ENCODE measurements at places on chromosomes 12 and 14.

- DNase-seq, result no peak
Measured at GRCh38 chr12:96452261-96452922, 37.0 kb upstream of the CFAP54 start.

DNA sequence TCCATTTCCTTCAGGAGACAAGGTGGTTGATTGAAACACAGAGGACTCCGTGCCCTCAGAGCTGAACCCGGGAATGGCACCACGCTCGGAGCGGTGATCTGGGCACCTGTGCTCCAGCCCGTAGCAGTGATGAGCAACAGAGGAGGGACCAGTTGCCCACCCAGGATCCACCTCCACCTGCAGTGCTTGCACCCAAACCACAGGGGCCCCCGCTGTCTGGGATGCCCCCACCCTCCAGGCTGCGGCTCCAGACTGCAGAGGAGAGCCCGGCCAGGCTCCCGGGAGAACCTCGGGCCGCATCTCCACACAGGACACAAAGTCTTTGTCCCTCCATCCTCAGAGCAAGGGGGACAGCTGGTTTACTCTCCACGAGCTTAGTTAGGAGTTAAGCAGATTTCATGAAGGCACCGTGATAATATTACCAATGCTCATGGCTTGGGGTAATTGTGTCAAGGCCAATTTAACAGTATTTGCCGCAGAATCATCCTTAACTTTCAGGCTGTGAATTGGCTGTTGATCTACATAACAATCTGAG is 100.6 kb downstream of the TNFAIP2 start:
- DNase-seq, result no peak

GRCh38 chr12:64181430-64182291 is 40.4 kb downstream of the KICS2 start:
- peak; percentile 95 for DNase-seq

- no peak for DNase-seq
Measured at GRCh38 chr14:68590201-68590522, 202.7 kb downstream of the ZFP36L1 start.

DNA sequence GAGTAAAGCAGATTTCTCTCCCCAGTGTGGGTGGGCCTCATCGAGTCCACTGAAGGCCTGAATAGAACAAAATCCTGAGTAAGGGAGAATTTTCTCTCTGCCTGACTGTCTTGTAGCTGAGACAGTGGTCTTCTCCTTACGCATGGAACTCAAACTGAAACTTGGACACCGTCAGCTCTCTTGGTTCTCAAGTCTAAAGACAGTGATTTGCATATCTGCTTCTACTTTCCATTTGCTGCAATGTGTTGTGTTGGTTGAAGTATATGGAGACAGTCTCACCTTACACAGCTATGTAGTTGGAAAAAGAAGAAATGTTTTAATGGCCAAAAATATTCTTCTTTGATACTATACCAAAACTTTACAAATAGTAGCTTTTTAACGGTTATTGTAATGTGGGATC is 160.2 kb upstream of the LMNTD1 start:
- DNase-seq, result no peak

GRCh38 chr14:88476825-88477224 is 78.0 kb downstream of the PTPN21 start:
- no peak for DNase-seq

GRCh38 chr12:63319386-63319785 is 168.4 kb upstream of the AVPR1A start:
- no peak for DNase-seq

- no peak for DNase-seq
Measured at GRCh38 chr14:68011406-68012028, 191.9 kb downstream of the RAD51B start.

GRCh38 chr14:75614179-75614578 is 35.8 kb downstream of the FLVCR2 start:
- no peak for DNase-seq

DNA sequence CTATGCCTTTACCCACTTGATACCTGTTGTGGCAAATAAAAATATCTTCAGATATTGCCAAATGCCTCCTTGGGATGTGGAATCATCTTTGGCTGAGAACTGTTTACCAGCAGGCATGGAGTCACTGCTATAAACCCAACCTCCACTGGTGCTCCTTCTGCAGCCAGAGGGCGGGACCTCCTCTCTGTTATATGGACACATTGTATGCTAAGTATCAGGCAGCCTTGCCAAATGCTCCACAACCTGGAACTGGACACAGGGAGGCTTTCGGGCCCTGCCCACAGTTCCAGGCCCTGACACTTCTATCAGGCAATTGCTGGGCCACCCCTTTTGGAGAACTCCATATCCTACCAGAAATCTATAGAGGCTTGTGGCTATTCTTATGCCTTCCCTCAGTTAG is 201.0 kb downstream of the TMX1 start:
- no peak for DNase-seq

DNA sequence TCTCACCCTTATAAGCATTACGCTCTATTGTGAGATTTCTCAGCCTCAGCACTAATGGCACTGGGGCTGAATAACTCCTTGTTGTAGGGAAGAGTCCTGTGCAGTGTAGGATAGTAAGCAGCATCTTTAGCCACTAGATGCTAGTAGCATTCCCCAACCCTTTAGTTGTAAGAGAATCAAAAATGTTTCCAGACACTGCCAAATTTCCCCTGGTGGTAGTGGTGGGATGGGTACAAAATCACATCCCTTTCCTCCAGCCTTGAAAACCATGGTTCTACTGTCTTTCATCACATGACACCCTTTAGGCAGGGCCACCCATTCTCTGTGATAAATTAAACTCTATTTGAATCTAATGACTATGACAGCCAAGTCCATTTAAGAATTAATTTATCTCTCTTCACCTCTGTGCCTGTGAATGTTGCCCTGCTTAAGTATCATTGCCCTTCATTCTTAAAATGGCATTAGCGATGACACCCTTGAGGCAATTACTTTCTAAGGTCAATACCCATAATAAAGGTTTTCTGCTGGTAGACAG is 199.4 kb downstream of the ANO4 start:
- DNase-seq, result no peak

DNA sequence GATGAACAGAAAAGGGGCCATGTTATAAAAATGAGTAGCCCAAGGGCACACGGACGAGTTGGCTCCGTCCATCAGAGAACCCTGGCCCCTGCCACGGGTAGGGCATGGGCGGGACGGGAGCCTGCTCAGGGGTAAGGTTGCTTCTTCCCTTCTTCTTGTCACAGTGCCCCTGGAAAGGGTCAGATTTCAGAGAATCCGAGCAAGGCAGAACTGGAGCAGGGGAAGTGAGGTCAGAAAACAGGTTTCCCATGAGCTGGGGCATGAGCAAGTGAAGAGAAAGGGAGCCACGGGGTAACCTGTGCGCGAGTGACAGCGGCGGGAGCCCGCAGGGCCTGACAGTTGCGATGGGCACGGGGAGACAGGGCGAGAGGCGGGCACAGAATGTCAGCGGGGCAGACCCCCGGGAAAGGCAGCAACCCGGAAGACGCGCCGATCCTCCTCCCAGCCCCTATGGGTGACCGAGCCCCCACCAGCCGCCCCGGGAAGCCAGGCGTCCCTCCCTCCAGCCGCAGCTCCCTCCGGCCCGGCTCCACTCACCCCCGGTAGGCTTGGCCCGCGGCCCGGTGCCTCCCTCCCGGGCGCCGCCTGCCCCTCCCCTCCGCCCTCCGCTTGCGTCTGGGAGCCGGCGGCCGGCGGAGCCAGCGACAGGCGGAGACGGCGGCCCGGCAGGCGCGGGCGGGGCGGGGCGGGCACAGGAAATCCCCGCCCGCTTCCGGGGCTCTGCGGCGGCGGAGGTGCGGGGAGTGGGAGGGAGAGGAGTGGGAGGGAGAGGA is at the start of gene ZNF641:
TSS of gene ZNF641 (minus strand) at position 671 of the 773 bp plus-strand sequence. CDS start 2,829 bp downstream, outside the sequence.
- DNase-seq, result peak; percentile 30

GRCh38 chr12:52415870-52416750 is 10.0 kb upstream of the KRT82 start:
- DNase-seq, result peak; percentile 57

DNA sequence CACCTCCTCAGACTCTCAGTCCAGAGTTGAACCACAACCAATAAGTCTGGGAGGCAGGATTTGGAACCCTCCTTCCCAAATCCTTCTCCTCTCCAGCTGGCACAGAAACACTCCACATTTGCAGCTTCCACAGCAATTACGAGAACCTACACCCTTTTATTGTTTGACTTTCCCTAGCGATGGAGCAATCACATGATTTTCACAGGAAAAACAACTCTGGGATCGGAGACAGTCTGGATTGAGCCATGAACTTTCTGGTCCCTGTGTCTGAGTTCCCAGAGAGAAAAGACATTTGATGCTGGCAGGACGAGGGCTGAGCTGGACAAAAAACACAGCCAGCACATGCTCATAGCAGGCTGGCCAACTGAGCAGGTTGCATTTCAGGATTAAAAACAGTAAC is 49.0 kb upstream of the STON2 start:
- no peak for DNase-seq

GRCh38 chr14:29893989-29894388 is 33.7 kb downstream of the PRKD1 start:
- DNase-seq, result no peak

DNA sequence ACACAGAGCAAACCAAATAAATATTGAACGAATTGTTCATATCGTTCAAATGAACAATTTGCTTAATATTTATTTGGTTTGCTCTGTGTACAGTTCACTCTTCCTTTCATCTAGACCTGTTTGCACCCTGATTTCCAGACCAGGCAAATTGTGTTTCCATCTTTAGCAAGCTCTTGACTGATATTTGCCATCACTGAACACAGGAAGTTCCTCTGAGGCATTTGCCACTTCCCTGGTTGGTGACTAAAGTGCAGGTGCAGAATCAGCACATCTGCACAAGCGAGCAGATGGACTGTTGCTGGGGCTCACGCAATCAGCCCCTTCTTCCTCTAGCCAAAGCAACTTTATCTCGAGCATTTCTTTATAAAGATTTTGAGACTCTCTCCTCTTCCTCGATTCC is 112.9 kb downstream of the DAAM1 start:
- DNase-seq, result no peak

DNA sequence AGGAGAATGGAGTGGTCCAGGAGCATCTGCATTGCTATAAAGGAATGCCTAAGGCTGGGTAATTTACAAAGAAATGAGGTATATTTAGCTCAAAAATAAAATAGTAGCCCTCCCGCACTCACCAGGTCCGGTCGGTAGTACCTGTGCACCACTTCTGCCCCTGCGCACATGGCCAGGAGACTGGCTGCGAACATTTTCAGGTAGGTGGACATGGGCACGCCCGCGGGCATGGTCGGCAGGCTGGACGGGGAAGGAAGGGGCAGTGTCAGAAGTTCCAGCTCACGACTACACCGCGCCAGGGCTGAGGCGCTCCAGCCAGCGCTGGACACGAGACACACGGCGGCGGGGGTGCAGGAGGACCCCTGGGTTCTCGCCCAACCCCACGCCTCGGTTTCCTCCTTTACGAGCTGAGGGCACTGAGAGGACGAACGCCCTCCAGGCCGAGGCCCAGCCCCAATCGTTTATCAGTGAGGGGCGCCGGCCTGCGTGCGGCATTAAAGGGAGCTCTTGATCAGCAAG is 9.1 kb upstream of the TDG start:
- no peak for DNase-seq

- DNase-seq, result no peak
Measured at GRCh38 chr12:112616469-112617152, 174.9 kb upstream of the RPH3A start.

GRCh38 chr12:63792338-63792737 is 12.6 kb downstream of the RXYLT1 start:
- DNase-seq, result no peak

DNA sequence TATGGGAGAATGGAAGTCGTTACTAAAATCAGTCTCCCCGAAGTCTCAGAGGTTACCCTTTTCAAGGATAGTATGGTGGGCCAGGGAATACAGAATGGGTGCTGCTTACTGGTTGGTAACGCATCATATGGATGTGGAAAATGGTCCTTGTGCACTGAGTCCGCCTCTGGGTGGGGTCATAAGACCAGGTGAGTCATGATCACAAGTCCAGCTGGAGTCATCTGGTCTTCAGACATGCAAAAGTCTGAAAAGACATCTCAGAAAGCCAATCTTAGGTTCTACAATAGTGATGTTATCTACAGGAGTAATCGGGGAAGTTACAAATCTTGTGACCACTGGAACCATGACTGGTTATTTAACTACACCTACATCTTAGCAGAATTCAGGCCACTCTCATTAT is 71.9 kb upstream of the TCL1B start:
- no peak for DNase-seq

- no peak for DNase-seq
Measured at GRCh38 chr12:43159506-43159905, 392.5 kb downstream of the ADAMTS20 start.

GRCh38 chr14:99941211-99941610 is 124.0 kb upstream of the EVL start:
- DNase-seq, result no peak

GRCh38 chr12:30624009-30624408 is 71.7 kb downstream of the IPO8 start:
- no peak for DNase-seq

GRCh38 chr14:100542619-100543205 is 44.5 kb downstream of the BEGAIN start:
- DNase-seq, result no peak

GRCh38 chr14:57086271-57087162 is 182.2 kb downstream of the EXOC5 start:
- DNase-seq, result no peak

GRCh38 chr14:70281939-70282338 is 77.5 kb downstream of the COX16 start:
- DNase-seq, result no peak

GRCh38 chr14:31835049-31835448 is 242.1 kb upstream of the ARHGAP5 start:
- no peak for DNase-seq

DNA sequence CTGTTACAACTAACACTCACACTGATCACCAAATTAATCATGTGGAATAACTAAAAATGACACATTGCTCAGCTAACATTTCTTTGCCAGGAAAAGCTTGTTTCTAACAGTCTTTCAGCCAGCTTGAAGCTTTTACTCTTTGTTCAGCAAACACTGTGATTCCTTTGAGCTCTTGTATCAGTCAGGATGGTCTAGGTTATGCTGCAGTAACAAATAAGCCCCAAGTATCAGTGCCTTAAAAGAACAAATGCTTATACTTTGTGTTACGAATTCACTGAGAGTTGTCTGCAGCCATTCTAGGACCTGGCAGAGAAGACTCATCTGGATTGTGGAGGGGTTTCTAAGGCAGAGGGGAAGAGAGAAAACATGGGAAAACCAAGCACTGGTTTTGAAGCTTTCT is 47.6 kb upstream of the PIWIL1 start:
- no peak for DNase-seq

DNA sequence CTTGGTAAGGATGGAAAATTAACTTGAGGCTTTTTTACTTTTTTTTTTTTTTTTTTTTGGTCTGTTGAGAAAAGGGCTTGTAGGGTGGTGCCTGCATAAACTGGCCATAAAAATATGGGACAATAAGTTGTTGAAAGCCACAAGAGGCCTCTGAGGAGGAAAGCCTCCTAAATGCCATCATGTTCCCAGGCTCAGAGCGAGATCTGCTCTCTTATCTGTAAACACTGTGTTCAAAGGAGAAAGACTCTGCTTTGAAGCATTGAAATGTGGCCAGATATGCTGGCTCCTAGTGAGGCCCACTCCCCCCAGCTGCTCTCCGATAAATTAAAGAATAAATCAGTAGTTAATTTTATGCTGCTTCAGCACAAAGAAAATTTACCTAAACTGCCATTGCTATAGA is 504.9 kb downstream of the DIO2 start:
- no peak for DNase-seq
